ENCODE measurements at places on chromosomes 5 and 9. TPM values are rescaled to one million over a fixed set of nuclear protein-coding genes. Genes with fewer than 3 reads are reported as not detected.

GRCh38 chr9:38771593-38771992 lies 51.7 kb upstream of the FAM240B start:
- H3K4me3 ChIP-seq, result no peak overlapping the region
- H3K27me3 ChIP-seq, result no peaks in the 10 kb centered on the region
- no peaks in the 10 kb centered on the region for H3K36me3 ChIP-seq
- no peak for DNase-seq
- no peak overlapping the region for H3K27ac ChIP-seq

DNA sequence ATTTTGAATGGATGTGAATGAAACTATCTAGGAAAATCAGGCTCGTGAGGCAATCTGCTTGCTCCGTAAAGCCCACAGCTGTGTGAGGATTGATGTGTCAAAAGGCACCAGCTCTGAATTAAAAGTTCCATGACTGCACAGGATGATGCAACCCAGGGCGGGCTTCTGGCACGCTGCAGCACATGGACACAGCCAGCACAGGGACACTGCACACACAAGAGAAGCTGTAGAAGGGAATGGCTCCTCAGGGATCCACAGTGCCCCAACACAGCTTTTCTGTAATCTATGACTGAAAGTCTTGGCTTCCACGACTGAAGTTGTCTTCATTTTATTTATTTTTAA lies 151.0 kb downstream of the GCNT1 start:
- peak; percentile 58 for DNase-seq
- no peaks in the 10 kb centered on the region for H3K27me3 ChIP-seq
- no peaks in the 10 kb centered on the region for H3K36me3 ChIP-seq
- no peak overlapping the region for H3K4me3 ChIP-seq
- no peak overlapping the region for H3K27ac ChIP-seq

GRCh38 chr9:35108461-35108860 lies 5.5 kb upstream of the STOML2 start:
- peaks cover 9% of the 10 kb centered on the region for H3K36me3 ChIP-seq
- H3K27me3 ChIP-seq, result no peaks in the 10 kb centered on the region
- H3K4me1 ChIP-seq, result peaks cover 25% of the 10 kb centered on the region
- no peak for DNase-seq

GRCh38 chr9:16002816-16003215 lies 450.0 kb downstream of the CCDC171 start:
- H3K27ac ChIP-seq, result no peak overlapping the region
- no peaks in the 10 kb centered on the region for H3K36me3 ChIP-seq
- no peaks in the 10 kb centered on the region for H3K4me1 ChIP-seq

DNA sequence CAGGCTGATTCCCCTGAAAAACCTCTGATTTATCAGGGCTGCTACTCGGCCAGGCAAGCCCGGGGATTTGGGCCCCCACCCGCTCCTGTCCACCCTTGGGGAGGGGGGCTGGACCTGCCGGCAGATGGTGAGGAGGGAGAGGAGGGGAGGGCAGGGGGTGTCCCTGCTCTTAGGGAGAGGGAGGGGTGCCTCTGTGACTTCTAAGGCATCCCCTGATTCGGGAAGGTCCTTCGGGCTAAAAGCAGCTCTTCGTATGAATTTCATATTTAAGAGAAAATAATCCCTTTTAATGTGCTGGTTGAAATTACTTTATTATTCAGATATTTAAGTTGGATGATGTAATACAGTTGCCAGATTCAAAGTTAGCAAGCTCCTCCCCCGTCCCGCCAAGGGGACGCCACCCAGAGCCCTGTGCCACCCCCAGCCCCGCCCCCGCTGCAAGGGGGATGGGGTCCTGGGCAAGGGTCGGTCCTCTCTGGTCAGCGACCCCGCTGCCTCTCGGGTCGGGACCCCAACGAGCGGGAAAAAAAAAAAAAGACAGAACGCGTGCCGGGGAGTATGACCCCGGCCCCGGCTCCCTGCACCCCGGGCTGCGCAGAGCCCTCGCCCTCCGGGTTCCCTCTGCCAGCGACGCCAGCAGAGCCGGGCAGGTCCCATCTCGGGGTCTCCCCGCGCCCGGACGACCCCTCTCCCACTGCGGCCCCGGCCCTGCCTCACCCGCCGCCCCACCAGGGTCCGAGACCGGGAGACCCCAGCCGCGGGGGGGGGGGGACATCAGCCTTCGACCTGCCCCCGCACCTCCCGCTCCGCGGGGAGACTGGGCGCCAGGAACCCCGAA lies 12.4 kb downstream of the LHX3 start:
- H3K27me3 ChIP-seq, result no peaks in the 10 kb centered on the region
- H3K36me3 ChIP-seq, result no peaks in the 10 kb centered on the region
- no peak overlapping the region for H3K27ac ChIP-seq
- peaks cover 4% of the 10 kb centered on the region for H3K4me1 ChIP-seq

DNA sequence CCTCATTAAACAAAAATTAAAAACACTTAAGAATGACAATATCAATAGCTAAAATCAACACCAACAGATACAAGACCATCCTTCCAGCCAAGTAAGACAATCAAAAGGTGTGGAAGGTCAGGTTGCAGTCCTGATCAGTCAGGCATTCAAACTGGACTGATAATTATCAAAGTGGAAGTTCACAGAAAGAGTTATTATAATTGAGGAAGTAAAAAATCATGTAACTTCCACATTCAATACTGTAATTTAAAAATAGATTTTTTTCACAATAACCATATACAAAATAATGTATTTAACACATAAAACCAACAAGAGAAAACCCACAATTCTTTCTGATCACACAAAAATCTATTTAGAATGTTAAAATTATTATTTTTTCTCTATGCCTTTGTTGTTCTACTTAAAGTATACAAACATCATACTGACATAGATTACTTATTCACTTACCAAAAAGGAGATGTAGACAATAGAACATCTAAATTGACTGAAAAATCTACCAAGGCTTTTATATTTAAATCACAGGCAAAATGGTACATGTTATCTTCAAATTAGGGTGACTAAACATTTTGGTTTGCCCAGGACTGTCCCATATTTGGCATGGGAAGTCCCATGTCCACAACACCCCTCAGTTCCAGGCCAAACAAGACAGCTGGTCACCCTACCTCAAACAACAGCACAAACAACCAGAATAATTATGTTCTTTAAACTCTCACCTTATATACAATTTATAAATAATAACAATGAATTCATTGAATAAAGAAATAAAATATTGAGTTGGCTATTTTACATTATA lies 142.5 kb upstream of the SLC24A2 start:
- DNase-seq, result no peak
- no peak overlapping the region for H3K4me3 ChIP-seq
- no peaks in the 10 kb centered on the region for H3K27me3 ChIP-seq
- H3K36me3 ChIP-seq, result no peaks in the 10 kb centered on the region

DNA sequence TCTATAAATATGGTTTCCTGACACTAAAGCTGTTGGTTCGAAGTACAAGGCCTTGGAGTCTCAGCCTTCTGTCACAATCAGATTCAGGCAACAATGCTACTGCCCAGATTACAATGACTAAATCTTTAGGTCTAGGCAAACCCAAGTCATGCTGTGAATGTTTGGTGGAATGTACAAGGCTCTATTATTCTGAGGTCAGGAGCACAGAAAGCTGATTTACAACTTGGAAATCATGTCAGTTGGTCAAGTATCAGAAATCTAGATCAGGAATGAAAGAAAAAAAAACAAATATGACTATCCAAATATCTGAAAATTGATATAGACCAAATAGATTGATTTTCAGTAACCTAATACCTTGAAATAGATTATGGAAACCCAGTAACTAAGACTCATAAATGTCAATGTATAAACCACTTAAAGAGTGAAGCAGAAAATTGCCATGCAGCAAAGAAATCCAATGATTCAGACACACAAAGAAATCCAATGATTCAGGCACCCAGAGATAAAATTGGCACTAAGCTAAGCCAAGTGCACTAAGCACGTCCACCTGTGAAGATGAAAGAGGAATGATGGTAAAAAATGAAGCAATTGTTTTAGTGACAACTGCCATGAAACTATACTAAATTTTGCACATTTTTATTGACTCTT lies 588.0 kb upstream of the TUSC1 start:
- no peak overlapping the region for H3K27ac ChIP-seq
- H3K4me1 ChIP-seq, result no peaks in the 10 kb centered on the region
- H3K4me3 ChIP-seq, result no peak overlapping the region
- no peaks in the 10 kb centered on the region for H3K36me3 ChIP-seq

DNA sequence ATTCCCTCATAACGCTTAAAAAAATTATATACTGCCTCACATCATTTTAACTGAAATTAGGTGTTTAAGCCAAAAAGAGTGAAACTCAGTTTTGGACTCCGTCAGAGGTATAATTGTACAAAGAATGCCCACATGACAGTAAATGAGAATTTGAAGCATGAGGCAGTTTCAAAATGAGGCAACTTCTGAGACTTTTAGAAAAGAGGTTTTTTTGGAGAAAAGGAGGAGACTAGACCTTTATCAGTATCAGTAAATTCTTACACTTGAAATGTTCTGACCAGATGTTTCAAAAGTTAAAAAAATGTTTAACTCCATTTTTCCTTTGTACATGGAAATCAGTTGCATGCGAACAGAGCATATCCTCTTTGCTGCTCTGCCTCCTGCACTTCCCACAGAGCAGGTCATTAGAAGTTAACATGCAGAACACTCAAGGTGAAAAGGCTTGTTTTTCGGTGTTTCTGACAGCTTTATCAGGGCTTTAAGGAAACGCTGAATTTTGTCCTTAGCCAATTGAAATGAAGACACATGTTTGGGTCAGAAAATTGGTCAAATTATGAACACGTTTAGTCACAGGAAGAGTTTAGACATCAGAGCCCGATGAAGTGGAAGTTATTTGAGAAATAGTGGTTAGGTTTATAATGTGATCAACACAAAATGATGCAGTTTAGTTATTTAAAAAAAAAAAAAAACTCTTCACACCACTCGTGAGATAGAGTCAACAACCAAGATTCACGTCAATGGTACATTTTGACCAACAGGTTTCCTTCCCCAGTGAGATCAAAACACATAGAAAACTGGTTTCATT lies 59.5 kb downstream of the PIK3R1 start:
- no peaks in the 10 kb centered on the region for H3K36me3 ChIP-seq
- no peak overlapping the region for H3K27ac ChIP-seq
- H3K4me3 ChIP-seq, result no peak overlapping the region
- H3K27me3 ChIP-seq, result no peaks in the 10 kb centered on the region

DNA sequence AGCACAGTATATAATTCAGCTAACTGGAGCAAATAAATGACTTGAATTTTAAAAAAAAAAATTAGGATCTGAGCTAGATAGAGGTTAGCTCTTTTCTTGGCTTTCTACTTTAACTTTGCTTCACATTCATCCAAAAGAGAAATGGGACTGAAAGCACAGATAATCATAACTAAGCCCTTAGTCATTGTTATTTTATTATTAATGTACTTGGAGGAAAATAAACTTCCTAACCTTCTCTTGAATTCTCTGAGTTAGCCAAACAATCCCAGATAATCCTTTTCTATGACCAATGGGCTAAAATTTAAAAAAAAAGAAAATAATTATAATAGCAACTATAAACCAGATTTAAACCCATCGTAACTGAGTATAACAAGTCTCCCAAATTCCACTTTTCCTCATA lies 57.6 kb upstream of the RASA1 start:
- no peaks in the 10 kb centered on the region for H3K27me3 ChIP-seq
- H3K27ac ChIP-seq, result no peak overlapping the region
- DNase-seq, result no peak
- no peak overlapping the region for H3K4me3 ChIP-seq
- no peaks in the 10 kb centered on the region for H3K36me3 ChIP-seq

HNRNPH1 gene
- total RNA-seq, result 732 TPM

- no peaks in the 10 kb centered on the region for H3K36me3 ChIP-seq
- H3K27me3 ChIP-seq, result no peaks in the 10 kb centered on the region
- H3K27ac ChIP-seq, result no peak overlapping the region
- no peaks in the 10 kb centered on the region for H3K4me1 ChIP-seq
These were observed 139.7 kb upstream of the MAN2A1 start for GRCh38 chr5:109550077-109550476.

GRCh38 chr9:25691786-25692185 lies 13.5 kb upstream of the TUSC1 start:
- DNase-seq, result no peak
- no peak overlapping the region for H3K4me3 ChIP-seq
- H3K36me3 ChIP-seq, result no peaks in the 10 kb centered on the region
- no peaks in the 10 kb centered on the region for H3K27me3 ChIP-seq

- no peak for DNase-seq
- peak overlapping the region; percentile 22 for H3K27ac ChIP-seq
These were observed 13.7 kb downstream of the TRIO start for GRCh38 chr5:14156650-14157492.
